ENCODE measurements at places on chromosomes 5 and 9. TPM values are rescaled to one million over a fixed set of nuclear protein-coding genes. Genes with fewer than 3 reads are reported as not detected.

- DNase-seq = no peak
These were observed 190.1 kb downstream of the CDK5RAP2 start for GRCh38 chr9:120389867-120390266.

- no peak for DNase-seq
These were observed 155.3 kb downstream of the SNX18 start for GRCh38 chr5:54672871-54673270.

DNA sequence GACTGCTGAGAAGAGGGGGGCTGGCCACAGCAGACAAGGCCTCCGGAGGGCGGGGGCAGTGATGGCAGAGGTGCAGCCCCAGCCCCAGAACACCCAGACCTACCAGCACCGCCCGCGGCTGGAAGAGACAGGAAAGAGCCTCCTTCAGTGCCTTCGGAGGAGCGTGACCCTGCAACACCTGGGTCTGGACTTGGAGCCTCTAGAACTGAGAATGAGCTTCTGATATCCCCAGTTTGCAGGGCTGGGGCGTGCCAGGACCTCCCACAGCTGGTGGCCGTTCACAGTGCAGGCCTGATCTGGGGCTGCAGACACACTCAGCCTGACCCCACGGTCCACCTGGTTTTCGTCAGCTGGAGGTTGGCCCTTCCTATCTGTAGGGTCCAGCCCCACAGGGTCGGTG is 9.1 kb downstream of the LCN10 start:
- no peak for DNase-seq

DNA sequence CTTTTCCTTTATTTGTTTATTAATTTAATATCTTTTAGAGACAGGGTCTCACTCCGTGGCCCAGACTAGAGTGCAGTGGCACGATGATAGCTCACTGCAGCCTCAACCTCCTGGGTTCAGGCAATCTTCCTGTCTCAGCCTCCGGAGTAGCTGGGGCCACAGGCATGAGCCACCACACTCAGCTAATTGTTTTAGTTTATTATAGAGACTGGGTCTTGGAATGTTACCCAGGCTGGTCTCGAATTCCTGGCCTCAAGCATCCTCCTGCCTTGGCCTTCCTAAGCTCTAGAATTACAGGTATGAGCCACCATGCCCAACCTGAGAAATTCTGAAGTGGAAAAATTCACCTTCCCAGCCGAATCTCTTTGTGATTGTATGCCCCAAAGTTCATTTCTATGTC is 139.4 kb upstream of the SLC12A2 start:
- DNase-seq = no peak

- no peak for DNase-seq
These were observed 88.7 kb downstream of the SYK start for GRCh38 chr9:90890146-90890810.

DNA sequence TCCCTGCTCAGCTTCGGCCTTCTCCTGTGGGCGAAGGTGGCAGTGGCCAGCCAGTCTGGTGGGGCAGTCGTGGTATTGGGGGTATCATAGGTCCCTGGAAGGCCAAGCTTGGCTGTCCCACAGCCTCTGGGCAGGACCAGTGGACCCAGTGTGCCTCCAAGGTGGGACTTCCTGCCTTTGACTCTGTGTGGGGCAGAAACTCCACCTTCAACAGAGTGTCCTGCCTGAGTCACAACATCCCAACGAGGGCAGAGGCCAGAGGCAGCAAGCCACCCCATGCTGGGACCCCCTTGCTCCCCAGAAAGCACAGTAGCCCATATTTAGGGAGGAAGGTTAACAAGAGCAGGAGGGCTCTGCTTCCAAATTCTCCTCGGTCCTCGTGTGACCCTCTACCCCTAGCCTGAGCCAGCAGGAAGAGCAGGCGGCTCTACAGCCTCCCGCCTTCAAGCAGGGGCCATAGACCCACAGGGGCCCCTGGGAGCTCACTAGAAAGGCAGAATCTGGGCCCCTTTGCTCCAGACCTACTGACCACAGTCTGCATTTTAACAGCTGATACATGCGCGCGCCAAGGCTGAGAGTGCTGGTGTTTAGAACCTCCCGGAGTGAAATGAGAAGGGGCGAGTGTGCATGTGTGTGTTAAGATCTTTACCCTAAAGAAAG is 51.6 kb upstream of the FUBP3 start:
- no peak for DNase-seq

GRCh38 chr5:175696139-175696854 is 38.4 kb downstream of the HRH2 start:
- peak; percentile 39 for DNase-seq

DNA sequence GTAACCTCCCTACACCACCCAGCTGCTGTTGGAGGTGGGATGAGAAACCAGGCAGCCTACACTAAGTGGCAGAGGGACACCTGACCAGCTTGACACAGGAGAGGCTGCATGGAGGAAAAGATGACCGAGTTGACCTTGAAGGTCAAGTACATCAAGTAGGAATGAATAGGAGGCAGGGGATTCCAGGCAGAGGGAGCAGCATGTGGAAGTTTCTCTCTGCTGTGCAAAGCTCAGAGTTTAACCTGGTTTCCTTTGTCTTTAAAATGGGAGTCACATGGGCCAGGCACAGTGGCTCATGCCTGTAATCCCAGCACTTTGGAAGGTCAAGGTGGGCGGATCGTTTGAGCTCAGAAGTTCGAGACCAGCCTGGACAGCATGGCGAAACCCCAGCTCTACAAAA is 32.6 kb downstream of the SPRY4 start:
- DNase-seq = no peak

GRCh38 chr5:176401281-176402205 is 13.0 kb downstream of the HIGD2A start:
- no peak for DNase-seq

DNA sequence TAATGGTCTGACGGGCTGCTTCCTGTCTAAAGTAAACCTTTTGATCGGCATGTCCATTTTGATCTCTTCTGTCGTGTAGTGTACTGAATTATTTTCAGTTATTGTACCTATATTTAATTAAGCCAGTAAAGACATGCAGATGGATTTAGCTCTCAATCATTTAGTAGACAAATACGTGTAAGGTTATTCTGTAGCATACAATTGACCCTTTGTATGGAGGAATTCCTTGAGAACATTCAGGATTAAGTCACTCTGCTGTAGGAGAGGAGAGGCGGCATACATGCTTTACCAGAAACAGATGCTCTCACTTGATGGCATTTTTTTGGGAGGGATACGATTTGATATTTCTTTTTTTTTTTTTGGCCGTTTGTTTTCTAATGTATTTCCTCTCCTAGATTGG is 141.0 kb downstream of the PBX3 start:
- no peak for DNase-seq

- DNase-seq = no peak
These were observed 109.5 kb downstream of the GADD45G start for GRCh38 chr9:89714321-89714720.

- no peak for DNase-seq
These were observed 54.9 kb upstream of the GRAMD2B start for GRCh38 chr5:126368239-126368812.

- no peak for DNase-seq
These were observed 815.1 kb downstream of the TLE1 start for GRCh38 chr9:80874276-80874675.

DNA sequence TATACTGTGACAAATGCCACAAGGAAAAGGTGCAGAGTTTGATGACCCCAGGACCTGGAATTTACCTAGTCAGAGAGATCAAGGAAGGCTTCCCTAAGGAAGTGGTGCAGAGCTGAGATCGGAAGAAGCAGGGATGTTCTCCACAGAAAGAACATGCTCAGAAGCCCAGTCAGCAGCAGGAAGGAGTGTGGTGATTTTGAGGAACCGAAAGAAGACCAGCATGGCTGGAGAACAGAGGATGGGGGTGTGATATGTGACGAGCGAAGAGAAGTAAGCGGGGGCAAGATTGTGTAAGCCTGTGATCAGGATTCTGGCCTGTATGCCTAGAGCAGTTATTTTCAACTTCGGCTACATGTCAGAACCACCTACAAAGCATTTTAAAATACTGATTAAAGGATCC is 18.7 kb upstream of the PIK3R1 start:
- DNase-seq = no peak

GRCh38 chr9:129306318-129306973 is 128.4 kb upstream of the IER5L start:
- DNase-seq = no peak

DNA sequence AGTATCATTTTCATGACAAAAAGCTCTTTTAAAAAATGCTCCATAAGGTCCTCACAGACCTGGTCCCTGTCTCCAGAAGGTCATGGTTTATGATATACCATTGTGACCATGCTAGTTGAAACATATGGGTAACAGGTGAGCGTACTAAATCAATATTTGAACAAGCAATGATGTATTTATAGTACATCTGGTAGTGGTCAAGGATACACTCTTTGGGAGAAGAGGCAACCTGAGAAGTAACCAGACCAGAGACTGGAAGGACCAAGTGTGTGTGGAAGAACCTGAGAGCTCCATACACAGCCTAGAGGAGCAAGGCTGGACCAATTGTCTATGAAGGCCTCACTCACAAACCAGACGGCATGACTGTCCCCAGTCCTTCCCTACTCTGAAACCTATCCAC is 55.1 kb downstream of the LHFPL2 start:
- no peak for DNase-seq

DNA sequence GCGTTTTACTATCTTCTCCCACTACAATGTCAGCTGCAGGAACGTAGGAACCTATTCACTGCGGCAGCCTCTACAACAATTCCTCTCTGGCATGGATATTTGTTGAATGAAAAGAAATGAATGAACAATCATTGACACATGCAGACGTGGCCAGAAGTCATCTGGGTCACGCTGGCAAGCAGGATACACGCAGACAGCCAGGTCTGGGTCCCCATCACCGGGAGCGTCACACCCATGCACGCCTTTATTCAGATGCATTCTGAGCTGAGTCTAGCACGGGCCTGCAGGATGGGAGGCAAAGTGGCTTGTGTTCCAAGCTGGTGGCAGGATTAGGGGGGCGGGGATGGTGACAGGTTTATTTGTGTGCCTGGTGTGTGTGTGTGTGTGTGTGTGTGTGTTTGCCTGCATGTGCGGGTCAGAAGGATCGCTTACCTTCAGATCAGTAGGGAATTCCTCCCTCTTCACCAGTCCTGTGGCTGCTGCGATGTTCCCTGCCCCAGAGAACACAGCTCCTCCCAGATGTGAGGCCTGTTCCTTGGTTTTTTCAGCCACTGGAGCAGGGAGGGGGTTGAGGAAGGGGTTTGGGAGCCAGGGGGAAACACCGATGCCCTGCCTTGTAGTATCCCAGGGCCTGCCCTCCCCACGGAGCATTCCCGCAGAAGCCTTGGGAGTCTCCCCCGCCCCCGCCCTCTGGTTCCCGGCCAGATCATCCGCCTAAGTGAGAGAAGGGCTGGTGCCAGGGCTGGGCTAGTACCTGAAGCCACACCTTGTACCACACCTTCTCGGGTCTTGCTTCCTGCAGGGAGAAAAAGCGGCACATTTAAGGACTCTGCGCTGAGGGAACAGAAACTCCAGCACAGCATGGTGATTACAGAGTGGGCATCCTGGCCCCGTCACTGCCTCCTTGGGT is 4.1 kb downstream of the SNCB start:
- DNase-seq = no peak

- DNase-seq = no peak
These were observed 109.9 kb downstream of the UGCG start for GRCh38 chr9:112006361-112007020.

DNA sequence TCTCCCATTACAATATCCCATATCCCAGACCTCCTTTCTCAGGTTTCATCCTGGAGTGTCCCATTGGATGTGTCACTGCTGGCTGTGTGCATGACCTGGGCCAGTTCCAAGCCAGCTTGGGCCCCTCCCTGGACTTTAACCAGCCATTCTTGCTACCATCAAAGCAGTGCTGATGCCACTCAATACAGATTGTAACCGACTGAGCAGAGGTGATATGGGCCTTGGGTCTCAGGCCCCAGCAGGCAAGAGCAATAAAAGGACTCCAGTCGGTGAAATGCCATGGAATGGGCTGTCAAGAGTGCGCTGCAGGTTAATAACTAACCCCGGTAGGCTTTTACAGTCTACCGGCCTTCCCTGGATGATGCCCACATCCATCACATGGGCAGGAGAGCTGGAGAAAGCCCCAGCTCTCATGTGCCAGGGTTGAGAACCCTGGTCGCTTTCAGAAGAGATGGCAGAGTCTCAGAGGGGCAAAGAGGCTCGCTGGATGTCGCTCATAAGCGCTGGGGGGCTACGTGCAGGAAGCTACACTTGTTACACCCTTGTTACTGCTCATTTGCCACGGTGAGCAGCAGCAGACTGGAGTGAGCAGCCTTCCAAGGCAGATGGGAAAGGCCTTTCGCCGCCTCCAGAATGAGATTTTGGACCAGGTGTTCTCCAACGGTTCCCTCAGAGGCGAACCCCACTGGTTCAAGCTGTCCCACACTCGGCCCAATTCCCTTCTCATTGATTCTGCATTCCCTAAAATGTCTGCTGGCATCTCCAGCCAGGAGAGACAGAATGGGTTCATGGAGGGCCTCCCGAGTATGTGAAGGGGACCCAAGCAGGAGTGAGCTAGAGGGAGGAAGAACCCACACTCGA is 13.2 kb downstream of the EPB41L4B start:
- DNase-seq = no peak

DNA sequence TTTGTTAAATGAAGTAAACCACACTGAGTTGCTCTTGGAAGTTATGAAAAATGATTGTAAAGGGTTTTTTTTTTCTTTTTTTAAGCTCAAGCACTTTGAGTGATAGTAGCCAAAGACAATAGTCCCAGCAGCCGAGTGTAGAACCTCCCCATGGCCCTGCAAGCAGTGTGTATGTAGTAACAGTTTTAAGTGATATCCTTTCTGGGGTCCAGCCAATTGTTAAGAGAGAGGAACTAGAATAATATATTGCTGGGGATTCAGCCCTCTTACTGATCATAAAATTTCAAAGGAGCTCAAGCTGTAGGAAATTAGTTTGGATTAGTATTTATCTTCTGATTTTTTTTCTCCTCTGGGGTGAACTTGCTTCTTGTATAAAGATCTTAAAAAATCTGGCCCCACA is 43.2 kb downstream of the NPR3 start:
- no peak for DNase-seq

DNA sequence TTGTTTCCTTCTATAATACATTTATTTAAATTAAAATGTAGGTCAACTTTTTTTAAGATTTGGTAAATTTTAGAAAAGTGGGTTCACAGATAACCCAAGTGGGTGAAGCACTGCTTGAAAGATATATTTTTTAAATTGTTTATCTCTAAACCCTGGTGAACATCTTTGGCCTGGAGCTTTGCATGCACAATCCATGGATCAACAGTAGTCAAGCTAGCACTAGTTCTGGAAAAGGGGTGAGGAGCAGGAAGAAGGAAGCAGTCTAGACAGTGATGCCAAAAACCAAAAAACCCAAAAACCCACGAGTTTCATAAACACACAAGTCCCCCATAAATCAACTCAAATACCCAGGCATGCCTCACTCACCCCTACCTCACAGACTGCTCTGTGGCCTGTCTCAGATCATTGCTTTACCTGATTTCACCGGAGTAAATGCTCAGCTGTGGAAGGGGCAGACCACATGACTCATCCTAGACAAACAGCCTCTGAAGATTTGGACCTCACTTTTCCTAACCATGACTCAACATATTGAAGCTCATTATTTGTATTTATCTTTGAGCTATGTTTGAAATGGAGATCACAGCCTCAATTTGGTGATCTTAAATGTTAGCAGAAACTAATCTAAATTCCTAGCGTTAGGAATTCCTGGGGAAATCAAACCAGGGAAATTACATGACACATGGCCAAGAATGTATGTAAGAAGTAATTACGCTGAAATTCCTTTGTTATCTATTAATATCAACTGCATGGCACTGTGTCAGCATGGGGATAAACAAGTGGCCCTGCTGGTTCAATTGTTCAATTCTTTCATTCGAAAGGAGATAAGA is 149.6 kb downstream of the ZNF608 start:
- no peak for DNase-seq

Gene GEMIN5
- total RNA-seq = 18.9 TPM

Gene ANGPTL2
- total RNA-seq = 34.5 TPM

Gene TRMO
- total RNA-seq = 17.5 TPM

Gene RASGEF1C
- 12.0 TPM for total RNA-seq

Gene HCN1
- total RNA-seq = 16.2 TPM

Gene SMC5
- 32.2 TPM for total RNA-seq

All from tibial nerve (tissue), 4 donors.